ENCODE measurements at places on chromosomes 7 and 10.
A peak's percentile ranks its signal among the peaks of the same experiment; 100 is the strongest.

DNA sequence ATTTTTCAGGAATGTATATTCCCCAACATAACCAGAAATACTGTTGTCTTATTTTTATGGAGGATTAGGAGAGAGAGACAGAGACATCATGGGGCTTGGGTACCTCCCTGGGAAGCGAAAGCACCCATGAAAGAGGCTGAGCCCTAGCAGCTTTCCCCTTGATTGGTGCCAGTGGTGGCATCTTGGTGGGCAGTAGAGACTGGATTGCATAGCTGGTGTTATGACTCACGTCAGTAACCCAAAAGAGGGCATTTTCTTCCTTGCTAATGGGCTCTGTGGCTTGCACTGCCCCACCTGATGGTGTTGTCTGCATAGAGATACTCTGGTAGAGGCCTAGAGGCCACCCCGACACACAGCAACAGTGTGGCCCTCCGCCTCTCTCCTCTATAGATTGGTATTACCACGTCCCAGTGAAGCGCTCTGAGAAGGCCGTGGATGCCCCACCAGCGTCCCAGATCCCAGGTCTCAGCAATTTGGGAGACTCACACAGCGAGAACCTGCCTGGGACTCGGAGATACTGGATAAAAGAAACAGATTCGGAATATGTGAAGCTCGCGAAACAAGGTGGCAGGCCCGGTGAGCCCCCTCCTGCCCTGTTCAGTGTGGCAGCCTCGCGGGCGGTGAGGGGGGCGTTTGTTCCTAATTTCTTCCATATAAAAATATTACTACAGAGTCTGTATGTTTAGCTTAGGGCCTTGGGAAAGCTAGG lies 5.8 kb downstream of the C7orf57 start:
- no peak for DNase-seq

DNA sequence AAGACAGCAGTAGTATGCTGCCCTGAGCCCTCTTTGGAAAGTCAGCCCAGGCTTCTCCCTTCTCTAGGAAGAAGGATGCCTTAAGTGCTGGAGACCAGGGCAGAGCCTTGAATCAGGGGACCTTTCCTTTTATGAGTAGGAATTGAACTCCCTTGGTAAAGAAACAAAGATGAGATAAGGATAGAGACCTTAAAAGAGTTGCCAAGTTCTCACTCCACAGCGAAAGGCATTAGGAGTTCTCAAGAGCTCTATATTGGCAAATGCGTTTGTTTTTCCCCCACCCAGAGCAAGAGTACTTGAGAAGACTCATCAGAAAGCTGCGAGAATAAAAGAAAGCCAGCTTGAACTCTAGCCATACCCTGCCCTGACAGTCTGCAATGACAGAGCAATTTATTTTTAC lies 72.9 kb upstream of the OGDHL start:
- no peak for DNase-seq

- no peak for DNase-seq
Measured at GRCh38 chr7:41869997-41870396, 167.1 kb upstream of the INHBA start.

DNA sequence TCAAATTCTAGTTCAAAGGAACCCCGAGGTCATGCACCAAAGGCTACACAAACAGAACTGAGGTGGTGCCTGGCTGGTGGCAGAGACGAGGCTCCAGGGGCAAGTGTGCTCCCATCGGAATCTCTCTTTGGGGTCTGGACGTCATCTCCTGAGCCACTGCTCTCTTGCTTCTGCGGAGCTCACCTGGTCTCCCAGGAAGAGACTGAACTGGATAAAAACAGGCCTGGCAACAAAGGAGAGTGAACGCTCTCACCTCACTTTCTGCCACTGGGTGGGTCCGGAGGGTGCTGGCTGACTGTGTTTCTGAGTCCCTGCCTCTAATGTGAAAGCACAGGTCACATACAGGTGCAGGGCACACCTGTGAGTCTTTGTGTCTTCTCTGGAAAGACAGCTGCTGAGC lies 22.4 kb downstream of the VIPR2 start:
- DNase-seq = no peak

GRCh38 chr7:104366390-104366789 lies 38.0 kb downstream of the LHFPL3 start:
- DNase-seq = no peak

DNA sequence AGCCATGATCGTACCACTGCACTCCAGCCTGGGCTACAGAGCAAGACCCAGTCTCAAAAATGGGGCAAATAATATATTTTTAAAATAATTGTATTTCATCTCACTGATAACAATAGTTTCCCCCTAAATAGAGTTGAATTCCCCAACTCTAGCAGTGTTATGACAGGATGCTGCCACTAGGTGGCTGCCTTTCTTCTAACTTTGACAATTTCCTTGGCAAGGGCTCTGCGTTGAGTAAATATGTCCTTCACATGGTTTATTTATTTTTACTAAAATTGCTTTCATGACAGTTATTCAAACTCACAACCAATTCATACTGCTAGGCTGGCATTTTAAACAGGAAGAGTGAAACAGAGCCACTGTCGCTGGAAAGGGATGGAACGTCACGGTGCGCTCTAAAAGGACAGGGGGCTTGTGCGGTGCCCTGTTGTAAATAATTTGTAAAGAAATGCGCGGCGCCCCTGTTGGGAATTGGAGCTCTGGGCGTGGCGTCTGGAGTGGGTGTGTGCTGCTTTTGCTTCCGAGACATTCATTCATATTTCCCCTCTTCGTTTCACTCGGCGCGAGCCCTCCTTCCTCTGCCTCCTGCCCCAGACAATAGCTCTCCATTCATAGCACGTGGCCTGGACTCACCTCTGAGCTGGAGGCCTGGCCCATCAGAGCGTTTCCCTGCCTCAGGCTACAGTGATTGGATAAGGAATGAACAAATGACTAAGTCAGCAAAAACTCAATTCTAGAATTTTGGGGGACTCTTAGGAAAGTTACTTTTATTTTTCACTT lies 20.5 kb upstream of the PITRM1 start:
- DNase-seq = peak; percentile 53

DNA sequence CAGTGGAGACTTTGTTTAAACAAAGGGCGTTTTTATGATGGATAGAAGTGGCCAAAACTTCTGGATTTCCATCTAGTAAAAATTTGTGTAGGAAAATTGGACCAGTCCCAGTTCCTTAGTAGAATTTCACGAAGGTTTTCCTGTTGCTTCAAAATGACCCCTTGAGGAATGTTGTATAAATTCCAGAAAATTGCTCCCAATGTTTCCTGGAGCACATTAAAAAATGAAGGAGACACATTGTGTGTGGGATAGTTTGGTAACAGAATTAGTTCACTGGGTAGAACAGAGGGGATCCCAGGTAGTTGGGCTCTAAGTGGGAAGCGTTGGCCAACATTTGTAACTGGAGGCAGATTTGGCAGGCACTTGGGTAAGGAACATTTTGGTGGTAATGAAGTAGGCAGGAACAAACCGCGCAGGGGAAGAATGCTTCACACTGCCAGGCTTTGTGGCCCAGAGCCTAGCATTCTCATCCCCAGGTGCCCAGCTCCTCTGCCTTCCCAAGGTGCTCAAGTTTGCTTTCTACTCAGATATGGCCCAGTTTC lies 758.6 kb downstream of the AUTS2 start:
- DNase-seq = no peak

- no peak for DNase-seq
Measured at GRCh38 chr7:10973942-10974911, 555 bp downstream of the PHF14 start.

DNA sequence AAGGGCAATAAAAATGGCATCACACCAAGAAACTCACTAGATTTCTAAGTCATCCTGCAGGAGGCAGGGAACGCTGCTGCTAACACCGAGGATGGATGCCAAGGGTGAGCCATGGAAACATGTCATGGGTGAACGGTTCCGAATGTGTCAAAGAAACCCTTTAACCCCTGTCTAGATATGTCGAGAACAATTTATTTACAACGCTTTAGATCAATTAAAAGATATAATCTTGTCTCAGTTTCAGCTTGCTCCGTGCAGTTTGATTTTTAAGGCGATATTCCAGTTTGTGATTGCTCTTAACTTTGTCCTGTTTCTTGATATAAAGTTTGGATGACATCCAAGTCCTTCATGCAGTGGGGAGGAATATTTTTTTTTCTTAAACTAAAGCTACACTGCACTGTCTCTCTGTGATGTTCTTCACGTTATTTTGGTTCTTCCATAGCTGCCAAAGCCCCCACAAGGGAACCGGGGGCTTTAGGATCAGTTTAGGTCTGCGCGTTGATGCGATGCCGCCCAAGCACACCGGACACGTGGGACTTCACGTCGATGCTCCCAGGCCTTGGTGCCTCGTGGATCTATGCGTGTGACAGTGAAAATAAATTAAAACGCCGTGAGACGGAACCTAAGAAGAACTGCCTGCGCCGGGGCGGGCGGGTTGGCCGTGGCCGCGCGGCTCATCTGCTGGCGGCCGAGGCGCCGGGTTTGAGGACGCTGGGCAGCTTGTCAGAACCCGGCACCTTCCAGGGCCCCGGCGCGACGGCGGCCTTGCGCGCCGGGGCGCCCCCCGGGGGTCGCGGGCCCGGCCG lies 220.3 kb downstream of the PHTF2 start:
- DNase-seq = peak; percentile 13

- no peak for DNase-seq
Measured at GRCh38 chr10:68242051-68242450, 10.1 kb upstream of the ATOH7 start.

GRCh38 chr7:70380421-70381015 lies 751.4 kb upstream of the GALNT17 start:
- DNase-seq = no peak

- DNase-seq = no peak
Measured at GRCh38 chr10:114635101-114635500, 23.0 kb downstream of the ABLIM1 start.

DNA sequence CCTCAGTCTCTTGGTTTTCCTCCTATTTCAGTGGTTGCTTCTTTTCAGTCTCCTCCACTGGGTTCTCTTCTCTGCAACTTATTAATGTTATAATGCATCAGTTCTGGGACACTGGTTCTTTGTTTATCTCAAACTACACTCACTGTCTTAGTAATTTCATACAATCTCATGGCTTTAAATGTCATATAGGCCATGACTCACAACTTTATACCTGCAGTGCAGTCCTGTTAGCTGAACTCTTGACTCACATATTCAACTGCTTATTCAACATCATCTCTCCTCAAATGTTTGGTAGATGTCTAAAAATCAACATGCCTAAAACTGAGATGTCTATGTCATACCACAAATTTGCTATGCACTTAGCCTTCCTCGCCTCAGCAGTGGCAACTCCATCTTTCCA lies 101.2 kb upstream of the PALS2 start:
- DNase-seq = no peak

DNA sequence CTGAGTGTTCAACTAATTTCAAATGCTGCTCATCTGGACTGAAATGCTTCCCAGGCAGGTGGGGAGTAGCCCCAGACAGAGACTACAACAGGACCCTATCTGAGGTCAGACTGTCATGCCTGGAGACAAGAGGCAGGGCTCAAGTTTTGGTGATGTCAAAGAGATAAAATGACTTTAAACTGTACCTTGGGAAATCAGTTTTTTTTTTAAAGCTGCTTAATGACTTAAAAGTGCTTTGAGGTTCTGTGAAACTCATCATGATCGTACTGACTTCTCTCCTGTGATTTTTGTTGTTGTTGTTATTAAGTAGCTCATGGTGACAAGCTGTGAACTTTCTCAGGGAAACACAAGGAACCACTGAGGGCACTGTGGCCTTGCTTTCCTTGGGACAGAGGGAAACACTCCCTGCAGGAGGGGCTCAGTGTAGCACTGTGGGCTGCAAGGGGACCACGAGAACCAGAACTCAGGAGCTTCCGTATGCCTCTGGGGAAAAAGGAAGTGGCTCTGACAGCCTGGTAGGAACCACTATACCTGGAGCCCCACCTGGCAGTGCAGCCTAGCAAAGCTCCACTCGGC lies 9.5 kb downstream of the HIPK2 start:
- peak; percentile 54 for DNase-seq

GRCh38 chr7:55199418-55199817 lies 165.7 kb upstream of the LANCL2 start:
- no peak for DNase-seq

- DNase-seq = peak; percentile 79
Measured at GRCh38 chr7:138663725-138664710, 37.1 kb downstream of the SVOPL start.

GRCh38 chr10:14703631-14704001 lies 71.1 kb downstream of the FAM107B start:
- DNase-seq = no peak

DNA sequence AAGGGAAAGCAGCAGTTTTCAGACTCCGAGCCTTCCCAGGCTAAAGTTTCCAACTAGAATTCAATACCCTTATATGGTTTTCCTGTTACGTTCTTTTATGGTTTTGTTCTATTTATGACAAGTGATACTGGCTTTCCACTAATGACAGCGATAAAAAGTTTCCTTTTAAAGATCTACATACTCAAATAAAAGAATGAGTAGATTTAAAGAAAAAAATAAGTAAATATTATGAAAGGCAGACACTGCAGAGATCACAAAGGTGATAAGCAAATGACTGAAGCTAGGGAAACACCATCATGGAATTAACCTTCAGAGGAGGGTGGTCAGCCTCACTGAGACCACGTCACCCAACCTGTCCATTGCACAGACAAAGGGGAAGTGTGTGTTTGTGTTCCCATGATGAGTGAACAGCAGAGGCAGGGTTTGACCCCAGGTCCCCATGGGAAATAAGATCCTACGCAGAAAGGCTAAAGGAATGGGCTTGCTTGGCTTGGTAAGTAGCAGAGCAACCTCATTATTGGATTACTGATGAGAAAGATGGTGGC lies 4.0 kb downstream of the VSIR start:
- no peak for DNase-seq

Data from posterior cingulate gyrus (tissue), 11 donors.